ENCODE measurements at places on chromosomes 16 and 17.

DNA sequence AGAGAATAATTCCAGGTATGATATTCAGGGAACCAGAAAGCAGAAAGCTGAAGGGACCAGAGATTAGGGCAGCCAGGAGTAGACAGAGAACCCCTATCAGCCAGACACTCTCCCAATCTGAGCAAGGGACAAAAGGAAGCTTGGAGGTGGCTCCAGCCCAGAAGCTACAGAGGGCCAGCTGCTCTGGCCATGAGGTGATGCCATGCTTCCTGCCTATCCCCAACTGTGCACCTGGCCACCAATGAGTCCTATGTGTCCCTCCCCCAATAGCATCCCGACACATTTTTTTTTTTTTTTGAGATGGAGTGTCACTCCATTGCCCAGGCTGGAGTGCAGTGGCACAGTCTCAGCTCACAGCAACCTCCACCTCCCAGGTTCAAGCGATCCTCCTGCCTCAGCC, 30.0 kb downstream of the NSMCE1 start:
- no peak for DNase-seq

GRCh38 chr16:4860727-4861342, 13.6 kb downstream of the UBN1 start:
- no peak for DNase-seq

GRCh38 chr16:76535-77272, 1.3 kb upstream of the MPG start:
- no peak for DNase-seq

DNA sequence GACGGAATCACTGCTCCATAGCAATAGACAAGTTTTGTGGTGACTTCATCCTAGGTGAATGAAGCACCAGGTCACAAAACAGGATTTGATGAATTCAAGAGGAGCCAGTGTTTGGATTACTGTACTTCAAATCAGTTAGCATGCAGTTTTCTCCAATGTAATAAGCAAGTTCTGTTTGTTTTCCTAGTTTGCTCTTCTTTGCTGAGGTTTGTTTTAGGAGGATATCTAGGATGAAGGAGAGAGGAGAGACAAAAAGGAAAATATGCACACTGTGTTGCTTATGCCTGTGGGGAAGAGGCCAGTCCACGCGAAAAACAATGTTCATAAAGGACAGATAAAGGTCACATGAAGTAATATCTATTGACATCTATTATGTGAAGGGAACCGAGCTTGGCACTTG, 9.0 kb downstream of the KRT37 start:
- no peak for DNase-seq

- no peak for DNase-seq
These were observed 55.4 kb upstream of the DNAJA2 start for GRCh38 chr16:47028767-47029377.

DNA sequence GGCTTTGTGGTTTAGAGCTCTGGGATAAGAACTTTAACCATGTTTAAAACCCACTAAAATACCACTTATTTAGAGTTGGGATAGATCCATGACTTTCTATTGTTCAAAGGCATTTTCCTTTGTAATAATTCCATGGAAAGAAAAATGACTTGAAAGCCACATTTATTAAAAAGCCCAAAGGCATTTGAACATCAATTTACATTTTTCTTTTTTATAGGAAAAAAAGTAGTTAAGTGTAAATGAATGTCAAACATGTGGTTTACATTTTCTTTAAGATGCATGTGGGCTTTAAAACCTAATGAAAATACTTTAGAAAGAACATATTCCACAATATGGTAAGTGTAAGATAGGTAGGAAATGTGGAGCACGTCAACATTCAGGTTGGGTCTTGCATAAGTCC, 443.2 kb downstream of the TOX3 start:
- no peak for DNase-seq

DNA sequence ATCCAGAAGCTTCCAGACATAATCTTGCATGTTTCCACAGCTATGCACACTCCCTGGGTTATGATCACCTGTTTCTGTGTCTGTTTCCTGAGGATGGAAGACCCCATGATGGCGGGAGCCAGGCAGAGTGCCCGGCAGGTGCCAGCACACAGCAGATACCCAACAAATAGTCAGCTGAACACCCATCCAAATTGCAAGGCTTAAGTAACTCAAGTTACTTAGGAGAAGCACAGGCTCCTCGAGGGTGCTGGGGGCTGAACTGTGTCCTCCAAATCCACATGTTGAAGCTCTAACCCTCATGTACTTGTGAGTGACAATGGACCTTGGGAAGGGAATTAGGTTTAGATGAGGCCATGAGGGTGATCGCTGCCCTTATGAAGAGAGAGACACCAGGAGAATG, 79.5 kb upstream of the DOC2B start:
- no peak for DNase-seq

- DNase-seq = no peak
These were observed 5.5 kb downstream of the DLX3 start for GRCh38 chr17:49989518-49989880.

DNA sequence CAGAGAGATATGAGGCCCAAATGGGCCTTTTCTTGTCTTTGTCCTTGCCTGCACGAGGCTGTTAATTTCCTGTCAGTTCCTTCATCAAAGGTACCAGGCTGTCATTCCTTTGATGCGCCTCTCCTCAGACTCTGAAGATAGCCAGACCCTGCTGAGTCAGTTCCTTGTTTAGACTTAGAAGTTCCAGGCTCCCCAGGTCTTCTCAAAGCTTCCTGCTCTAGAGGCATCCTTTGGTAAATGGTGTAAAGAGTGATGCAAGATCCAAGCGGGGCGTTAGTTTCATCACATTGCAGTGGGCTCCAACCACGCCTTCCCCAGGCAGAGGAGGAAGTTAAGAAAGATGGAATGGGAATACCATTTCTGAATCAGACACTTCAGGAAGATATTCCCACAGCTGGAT, 4.0 kb upstream of the CDH11 start:
- DNase-seq = no peak

GRCh38 chr17:44820631-44821212, 9.4 kb downstream of the GJC1 start:
- DNase-seq = no peak

GRCh38 chr16:34648-34987, 18.8 kb downstream of the POLR3K start:
- DNase-seq = no peak

- DNase-seq = no peak
These were observed 9.8 kb upstream of the GSE1 start for GRCh38 chr16:85603203-85603755.

DNA sequence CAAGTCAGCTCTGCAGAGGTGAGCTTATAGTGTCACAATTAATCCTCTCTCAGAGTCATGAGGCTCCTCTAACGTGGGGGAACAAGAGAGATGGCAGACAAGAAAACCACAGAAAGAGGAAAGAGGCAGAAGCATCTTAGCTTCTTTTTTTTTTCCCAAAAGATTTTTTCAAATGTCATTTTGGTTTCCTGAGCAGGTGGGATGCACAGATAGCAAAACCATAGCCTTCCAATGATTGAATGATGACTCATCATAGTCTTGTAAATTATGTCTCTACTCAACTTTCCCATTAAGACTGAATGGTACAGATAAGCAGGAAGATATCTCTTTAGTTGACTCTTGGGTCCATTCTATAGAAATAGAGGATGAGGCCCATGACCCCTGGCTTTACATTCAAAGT, 162.8 kb upstream of the ZFHX3 start:
- DNase-seq = no peak

Data from stimulated activated CD8-positive, alpha-beta memory T cell treated with anti-CD3 and anti-CD28 coated beads, Interleukin-15, amount 100 ng/mL, for 1 hour (primary cell).